ENCODE measurements at places on chromosomes 5 and 9.

DNA sequence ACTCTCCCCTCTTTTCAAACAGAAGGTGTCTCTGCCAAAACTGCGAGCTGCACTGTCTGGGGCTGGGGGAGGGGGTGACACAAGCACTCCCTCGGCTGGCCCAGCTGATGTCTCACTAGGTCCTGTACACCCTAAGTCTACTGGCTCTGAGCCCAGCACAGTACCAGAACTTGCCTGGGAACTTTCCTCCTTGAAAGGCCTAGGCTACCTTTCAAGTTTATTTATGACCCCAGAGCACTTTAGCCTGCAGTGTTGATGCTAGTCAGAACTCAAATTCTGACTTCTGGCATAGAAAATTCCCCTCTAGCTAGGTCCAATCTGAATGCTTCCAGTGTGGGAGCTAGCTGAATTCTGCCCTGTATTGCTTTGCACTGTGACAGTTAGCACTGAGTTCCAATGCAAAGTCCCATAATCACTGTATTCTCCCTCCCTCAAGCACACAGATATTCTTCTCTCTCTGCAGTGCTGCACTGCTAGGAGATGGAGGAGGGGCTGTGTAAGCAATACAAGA lies 10.5 kb downstream of the LURAP1L start:
- DNase-seq: no peak

- DNase-seq: no peak
Observed at GRCh38 chr5:135053989-135054388, 20.0 kb upstream of the PITX1 start.

GRCh38 chr5:123382252-123382651 lies 41.0 kb downstream of the CEP120 start:
- DNase-seq: no peak

- DNase-seq: no peak
Observed at GRCh38 chr9:27943501-27943900, 370.2 kb upstream of the C9orf72 start.

- DNase-seq: no peak
Observed at GRCh38 chr9:86340356-86341006, 13.7 kb downstream of the TUT7 start.

- DNase-seq: no peak
Observed at GRCh38 chr9:91151718-91152095, 210.0 kb downstream of the AUH start.

DNA sequence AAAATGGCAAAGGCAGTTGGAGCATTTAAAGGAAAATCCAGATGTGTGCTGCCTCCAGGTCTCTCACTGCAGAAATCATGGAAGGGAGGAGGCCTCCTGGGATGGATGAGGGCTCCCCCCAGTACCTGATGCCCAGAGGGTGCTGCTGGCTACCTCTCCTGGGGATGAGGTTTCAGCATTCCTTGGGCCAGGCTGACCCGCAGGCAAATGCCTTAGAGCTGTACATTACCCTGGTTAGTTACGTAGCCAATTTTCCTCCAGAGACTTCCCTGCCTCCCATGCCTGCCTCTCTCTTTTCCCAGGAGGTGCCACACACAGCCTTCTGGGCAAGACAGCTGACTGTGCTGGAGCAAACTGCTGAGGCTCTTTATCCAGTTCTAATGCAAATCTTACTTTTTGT lies 65.3 kb downstream of the RGS3 start:
- DNase-seq: no peak
